ENCODE measurements at places on chromosomes 2 and 18.

DNA sequence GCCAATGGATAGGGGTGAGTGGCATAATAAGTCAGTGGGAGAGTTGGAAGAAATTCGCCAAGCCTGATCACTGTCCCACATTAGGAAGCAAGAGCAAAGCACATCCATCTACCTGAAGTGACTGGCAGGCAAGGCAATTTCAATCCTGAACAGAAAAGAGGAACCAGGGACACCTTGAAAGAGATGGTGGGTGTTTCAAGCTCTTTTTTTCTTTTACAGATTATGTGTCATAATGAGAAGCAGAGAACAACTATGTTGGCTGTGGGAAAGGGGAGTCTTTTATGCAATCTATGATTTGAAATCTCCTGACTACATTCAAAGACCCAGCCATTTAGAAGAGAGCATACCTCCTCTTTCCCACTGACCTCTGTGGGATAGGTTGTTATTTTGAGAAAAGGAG is 63.5 kb downstream of the TGIF1 start:
- DNase-seq: no peak

- DNase-seq: no peak
Observed at GRCh38 chr2:227411320-227411989, 23.7 kb upstream of the SCYGR1 start.

DNA sequence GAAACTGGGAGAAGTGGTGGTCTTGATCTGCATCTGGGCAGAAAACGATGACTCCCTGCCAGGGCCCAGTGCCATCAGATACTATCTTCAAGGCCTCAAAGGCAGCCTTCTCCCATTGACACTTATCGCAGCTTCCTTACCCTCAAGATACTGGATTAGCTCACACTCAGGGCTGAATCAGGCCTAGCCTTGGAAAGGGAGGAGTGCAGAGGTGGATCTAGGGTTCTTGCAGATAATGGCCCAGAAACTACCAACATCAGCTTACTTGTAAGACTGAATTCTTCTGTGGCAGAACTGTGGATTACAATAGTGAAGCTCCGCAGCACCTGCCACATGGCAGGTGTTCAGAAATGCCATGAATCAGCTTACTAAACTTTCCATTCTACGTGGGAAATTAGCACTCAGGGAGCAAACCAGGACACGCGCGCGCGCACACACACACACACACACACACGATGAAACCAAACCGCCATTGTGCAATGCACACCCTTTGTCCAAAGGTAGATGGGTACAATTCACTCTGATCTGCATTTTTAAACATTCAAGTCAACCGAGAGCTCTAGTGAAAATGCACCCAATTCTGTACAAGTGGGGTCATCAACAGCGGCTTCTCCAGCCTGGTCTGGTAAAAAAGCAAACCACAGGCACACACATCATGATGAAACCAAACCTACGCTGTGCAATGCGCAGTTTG is 26.3 kb upstream of the TMEM182 start:
- DNase-seq: peak; percentile 7

DNA sequence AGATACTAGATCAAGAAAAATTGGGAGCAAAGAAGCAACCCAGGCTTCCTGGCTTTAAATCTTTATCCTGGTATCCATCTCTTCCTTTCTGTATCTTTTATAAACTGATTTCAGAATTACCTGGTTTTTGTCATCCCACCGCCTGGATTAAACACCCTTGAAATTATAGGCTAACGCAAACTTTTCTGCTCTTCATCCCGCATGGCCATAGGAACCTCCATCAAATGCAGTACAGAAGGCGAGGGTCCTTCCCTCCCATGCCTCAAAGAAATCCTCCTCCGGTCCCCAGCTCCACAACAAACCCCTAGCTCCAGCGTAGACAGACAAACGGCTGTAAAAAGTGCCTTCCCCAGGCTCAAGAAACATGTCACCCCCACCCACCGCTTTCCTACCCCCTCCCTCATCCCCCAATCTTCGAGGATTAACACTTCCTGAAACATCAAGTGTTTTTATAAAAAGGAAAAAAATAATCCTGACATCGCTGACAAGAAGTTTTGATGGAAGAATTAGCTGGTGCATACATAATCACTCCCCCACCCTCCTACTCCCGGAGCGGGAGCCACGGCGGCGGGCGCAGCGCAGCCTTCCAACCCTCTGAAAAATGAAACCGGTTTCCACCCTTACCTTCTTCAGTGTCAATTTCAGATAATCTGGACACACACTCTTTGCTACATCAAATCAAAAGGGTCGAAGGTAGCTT is 7.6 kb downstream of the DLX1 start:
- DNase-seq: no peak

GRCh38 chr2:178531168-178531567 is 50.9 kb downstream of the PLEKHA3 start:
- no peak for DNase-seq

- DNase-seq: peak; percentile 77
Observed at GRCh38 chr2:134137182-134137611, 116.7 kb upstream of the MGAT5 start.

DNA sequence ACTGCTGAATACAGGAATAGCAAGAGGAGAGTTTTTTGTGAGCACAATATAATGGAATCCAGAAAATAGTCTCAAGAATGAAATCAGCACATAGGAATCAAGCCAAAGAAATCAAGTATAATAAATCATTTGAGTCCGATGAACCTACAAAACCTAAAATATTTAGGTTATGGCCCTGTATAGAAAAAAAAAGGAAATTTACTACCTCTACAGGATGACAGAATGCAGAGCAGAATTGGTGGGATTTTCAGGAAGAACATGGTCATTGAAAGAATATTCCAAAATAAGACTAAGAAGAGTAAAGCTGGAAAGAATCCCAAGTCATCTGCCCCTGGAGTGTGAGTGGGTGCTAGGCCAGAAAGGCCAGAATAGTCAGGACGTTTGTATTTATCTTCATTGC is 1041.2 kb upstream of the CDH2 start:
- peak; percentile 52 for DNase-seq

DNA sequence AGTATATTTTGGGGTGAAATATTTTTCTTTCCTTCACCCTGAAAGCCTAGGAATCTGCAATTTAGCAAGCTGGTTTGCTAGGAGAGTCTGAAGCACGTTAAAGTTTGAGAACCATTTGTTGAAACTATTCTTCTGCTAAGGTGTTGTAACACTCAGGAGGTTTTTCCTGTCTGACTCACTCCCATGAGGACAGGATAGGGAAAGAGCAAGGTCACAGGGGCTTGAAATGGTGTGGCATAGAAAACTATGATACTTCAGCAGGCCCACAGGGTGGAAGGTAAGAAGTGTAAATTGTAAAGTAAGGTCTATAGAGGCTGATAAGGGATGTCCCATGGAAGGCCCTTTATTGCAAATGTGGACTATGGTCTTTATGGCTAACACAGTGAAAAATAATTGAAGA is 177.7 kb upstream of the ZC3H15 start:
- peak; percentile 5 for DNase-seq

DNA sequence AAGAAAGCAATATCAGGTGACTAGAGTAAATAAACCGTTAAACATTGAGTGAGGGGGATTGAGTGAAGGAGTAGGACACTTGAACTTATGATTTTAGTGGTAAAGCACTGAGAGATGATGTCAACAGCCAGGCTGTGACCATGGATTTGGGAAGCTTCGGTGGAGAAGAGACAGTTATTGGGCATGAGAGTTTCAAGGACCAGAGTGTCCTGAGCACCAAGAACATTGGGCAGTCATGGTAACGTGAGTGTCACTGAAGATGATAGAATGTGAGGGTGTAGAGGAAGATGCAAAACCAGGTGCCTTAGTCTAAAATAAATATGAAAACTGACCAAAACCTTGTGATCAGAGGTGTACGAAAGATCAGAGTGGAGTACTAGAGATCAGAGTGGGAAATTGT is 248.1 kb downstream of the ASXL3 start:
- DNase-seq: no peak

DNA sequence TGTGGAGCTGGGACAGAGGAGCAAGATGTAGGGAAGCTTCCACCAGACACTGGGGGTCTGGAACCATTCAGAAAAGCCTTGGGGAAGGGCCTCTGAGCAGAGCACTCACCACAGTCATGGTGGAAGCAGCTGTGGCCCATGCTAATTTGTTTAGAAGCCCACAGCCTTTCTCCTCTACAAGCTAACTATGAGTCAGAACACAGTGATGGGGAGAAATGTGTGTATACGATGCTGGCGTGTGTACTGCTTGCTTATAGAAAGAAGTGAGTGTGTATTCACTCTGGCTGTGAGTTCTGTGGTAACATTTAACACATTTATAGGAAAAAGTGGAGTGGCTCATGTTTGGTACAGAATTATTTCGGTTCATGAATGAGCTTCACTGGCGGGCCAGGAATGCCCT is 157.0 kb upstream of the ACAA2 start:
- DNase-seq: no peak

GRCh38 chr2:158735822-158736580 is 59.1 kb upstream of the DAPL1 start:
- no peak for DNase-seq

- peak; percentile 12 for DNase-seq
Observed at GRCh38 chr2:11056614-11057013, 98.7 kb upstream of the SLC66A3 start.

- DNase-seq: no peak
Observed at GRCh38 chr2:157831573-157832315, 44.4 kb downstream of the ACVR1 start.

DNA sequence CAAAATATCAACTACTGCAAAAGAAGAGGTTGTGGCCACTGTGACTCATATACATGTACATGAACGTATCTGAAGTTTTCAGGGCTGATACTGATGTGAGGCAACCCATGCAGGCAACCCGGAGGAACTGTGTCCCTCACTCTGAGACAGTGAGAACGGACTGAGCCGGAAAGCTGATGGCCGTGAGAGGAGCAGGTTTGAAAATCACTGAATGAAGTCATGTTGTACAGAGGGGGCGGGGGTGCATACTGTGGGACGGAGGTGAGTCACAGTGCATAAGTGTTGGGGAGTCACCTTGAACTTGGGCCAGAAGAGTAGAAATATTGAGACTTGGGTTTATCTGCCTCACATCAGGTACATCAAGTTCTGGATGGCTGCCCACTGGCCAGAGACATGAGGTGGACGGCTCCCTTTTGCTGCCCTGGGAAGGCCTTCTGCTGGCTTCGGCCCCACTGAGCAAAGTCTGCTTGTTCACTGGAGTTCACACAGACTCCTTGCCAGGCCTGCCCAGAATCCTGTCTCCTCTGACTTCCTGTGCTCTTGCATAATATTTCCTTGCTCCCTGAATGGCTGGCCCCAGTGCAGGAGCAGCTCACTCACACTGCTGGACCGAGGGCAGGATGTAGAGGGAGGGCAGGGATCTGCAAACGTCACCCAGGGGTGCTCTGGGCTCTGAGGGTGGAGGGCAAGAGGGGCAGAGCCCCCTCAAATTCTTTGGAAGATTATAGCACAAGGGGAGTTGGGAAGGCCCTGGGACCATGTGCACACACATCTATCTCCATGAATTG is 18.1 kb downstream of the EPAS1 start:
- DNase-seq: peak; percentile 97

DNA sequence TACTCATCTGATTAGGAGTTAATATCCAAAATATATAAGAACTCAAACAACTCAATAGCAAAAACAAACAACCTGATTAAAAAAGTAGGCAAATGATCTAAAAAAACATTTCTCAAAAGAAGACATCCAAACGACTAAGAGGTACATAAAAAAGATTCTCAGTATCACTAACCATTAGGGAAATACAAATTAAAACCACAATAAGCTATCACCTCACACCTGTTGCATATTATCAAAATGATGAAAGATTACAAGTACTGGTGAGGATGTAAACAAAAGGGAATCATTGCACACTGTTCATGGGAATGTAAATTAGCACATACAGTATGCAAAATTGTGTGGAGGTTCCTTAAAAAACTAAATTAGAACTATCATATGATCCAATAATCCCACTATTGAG is 865.5 kb downstream of the TMEM182 start:
- no peak for DNase-seq

DNA sequence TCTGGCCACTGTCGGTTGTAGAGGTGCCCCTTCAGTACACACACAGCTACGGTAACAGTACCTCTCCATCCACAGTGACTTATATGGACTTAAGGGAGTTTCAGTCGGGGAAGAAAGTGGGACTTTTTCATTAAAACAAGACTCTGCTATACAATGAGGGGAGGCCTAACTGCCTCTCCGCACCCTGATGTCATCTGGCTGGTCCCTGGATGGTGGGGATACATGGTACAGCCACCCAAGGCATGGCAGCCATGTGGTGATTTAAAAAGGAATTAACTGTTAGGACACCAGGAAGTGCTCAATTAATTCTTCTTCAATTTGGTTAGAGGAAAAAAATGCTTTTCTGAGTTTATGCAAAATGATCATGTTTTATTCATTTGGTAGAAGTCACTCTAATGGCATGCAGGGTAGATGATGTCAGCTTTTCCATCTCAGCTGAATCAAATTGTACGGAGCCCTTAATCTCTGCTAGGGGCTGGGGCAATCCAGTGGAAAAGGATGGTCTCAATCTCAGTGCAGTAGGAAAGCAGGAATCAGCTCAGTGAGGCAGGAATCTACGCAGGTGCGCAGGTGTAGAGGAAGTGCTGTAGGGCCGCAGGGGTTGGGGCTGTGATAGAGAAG is 243.9 kb downstream of the PRKCE start:
- peak; percentile 49 for DNase-seq

DNA sequence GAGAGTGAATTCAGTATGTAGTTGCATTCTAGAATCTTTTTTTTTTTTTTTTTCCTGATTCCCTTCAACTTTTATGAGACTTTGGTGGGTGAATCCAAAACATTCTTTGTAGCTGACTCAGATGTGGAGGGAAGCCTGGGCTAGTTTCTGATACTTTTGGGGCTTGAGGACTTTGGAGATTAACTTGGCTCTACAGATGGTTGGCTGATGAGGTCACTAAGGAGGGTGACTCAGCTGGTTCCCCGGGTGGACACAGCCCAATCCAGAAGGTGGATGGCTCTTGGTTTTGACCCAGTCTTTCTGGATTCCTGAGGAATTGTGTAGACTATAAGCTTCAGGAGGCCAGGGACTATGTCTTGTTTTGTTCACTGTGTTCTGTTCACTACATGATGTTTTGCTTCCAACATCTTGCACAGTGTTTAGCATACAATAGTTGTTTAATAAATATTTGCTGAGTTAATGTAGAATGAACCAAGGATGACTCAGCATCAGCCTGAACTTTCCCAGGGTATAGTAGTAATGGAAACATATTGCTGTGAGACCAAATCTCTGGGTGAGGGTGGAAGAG is 30.5 kb downstream of the LAMA3 start:
- DNase-seq: peak; percentile 99

- DNase-seq: no peak
Observed at GRCh38 chr18:27461957-27462356, 276.8 kb upstream of the CHST9 start.

- DNase-seq: peak; percentile 2
Observed at GRCh38 chr2:235390108-235390815, 103.6 kb upstream of the AGAP1 start.

- DNase-seq: no peak
Observed at GRCh38 chr2:205750797-205751196, 68.5 kb downstream of the NRP2 start.

- no peak for DNase-seq
Observed at GRCh38 chr2:17793296-17793695, 23.0 kb upstream of the MSGN1 start.

- DNase-seq: no peak
Observed at GRCh38 chr2:112831513-112831845, 5.1 kb downstream of the IL1B start.

- DNase-seq: no peak
Observed at GRCh38 chr18:30889519-30890301, 152.8 kb downstream of the DSC3 start.

Measured in fibroblast of the aortic adventitia (primary cell).